ENCODE measurements at places on chromosomes 12 and 14. TPM values are rescaled to one million over a fixed set of nuclear protein-coding genes. Genes with fewer than 3 reads are reported as not detected.

CFAP54 gene
- 1.2 TPM for total RNA-seq

- H3K4me1 ChIP-seq = no peaks in the 10 kb centered on the region
- no peaks in the 10 kb centered on the region for H3K27me3 ChIP-seq
- H3K36me3 ChIP-seq = no peaks in the 10 kb centered on the region
- no peak overlapping the region for H3K27ac ChIP-seq
Measured at GRCh38 chr12:77218278-77218677, 152.9 kb upstream of the E2F7 start.

GRCh38 chr14:69530095-69530494, 44.6 kb downstream of the CCDC177 start:
- H3K4me3 ChIP-seq = no peak overlapping the region
- no peaks in the 10 kb centered on the region for H3K27me3 ChIP-seq
- no peak for DNase-seq
- no peaks in the 10 kb centered on the region for H3K4me1 ChIP-seq
- H3K36me3 ChIP-seq = no peaks in the 10 kb centered on the region

- peaks cover 3% of the 10 kb centered on the region for H3K36me3 ChIP-seq
- H3K27ac ChIP-seq = no peak overlapping the region
- no peak overlapping the region for H3K4me3 ChIP-seq
- peaks cover 62% of the 10 kb centered on the region for H3K4me1 ChIP-seq
Measured at GRCh38 chr12:56682323-56682722, 5.8 kb downstream of the PTGES3 start.

HNF1A gene
- total RNA-seq = not detected

PIWIL1 gene
- not detected for total RNA-seq

GLT8D2 gene
- total RNA-seq = 0.48 TPM

DNA sequence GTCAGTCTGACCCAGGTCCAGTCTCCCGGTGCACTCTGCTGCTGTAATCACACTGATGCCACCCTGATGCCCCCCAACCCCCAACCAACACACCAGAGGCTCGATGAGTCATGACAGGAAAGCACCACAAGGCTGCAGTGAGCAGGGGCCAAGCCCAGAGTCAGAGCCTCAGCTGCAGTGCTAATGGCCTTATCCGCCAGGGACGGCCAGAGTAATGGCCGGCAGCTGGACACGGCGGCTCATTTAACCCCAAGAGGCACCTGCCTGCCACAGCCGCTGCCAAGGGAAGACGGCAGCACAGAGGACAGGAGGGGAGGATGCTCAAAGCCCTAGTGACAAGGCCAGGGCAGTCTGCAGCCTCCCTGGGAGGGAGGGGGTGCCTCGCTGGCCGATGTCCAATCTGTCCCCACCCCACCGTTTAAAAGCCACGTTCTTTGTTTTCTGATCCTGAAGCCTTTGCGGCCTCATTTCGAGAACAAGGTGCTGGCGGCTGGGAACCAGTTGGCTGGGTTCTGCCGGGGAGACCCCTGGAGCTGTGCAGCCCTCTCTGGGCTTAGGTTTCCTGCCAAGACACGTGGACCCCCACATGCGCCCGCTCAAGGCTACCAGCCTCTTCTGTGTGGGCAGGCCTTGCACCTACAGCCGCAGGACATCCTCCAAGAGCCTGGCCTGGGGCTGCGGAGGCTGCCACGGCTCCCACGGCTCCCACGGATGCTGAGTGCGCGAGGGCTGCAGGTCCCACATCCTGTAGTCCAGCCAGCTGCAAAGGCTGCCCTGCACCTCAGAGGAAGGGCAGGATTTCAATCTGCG, 13.1 kb downstream of the CCDC85C start:
- H3K36me3 ChIP-seq = no peaks in the 10 kb centered on the region
- no peak overlapping the region for H3K4me3 ChIP-seq
- no peaks in the 10 kb centered on the region for H3K27me3 ChIP-seq
- no peak overlapping the region for H3K27ac ChIP-seq
- peaks cover 14% of the 10 kb centered on the region for H3K4me1 ChIP-seq

DNA sequence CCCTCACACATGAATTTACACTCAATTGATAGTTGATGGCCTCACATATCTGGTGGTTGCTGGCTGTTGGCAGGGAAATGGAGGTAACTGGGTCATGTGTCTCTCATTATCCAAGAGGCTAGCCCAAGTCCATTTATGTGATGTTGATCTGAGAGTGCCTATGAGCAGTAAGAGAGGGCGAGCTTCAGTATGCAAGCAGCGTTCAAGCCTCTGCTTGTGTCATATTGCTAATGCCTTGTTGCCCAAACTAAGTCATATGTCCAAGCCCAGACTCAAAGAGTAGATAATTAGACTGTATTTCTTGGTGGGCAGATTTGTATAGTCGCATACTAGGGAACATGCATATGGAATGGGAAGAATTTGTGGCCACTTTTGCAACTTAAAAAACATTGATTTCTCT, 83.8 kb upstream of the DACT1 start:
- H3K27ac ChIP-seq = no peak overlapping the region
- no peaks in the 10 kb centered on the region for H3K36me3 ChIP-seq
- DNase-seq = no peak
- H3K4me1 ChIP-seq = no peaks in the 10 kb centered on the region
- H3K4me3 ChIP-seq = no peak overlapping the region
- no peaks in the 10 kb centered on the region for H3K27me3 ChIP-seq

GRCh38 chr14:92352158-92352985, 29.4 kb downstream of the SLC24A4 start:
- H3K4me3 ChIP-seq = no peak overlapping the region
- H3K36me3 ChIP-seq = no peaks in the 10 kb centered on the region
- H3K4me1 ChIP-seq = no peaks in the 10 kb centered on the region
- H3K27ac ChIP-seq = no peak overlapping the region

DNA sequence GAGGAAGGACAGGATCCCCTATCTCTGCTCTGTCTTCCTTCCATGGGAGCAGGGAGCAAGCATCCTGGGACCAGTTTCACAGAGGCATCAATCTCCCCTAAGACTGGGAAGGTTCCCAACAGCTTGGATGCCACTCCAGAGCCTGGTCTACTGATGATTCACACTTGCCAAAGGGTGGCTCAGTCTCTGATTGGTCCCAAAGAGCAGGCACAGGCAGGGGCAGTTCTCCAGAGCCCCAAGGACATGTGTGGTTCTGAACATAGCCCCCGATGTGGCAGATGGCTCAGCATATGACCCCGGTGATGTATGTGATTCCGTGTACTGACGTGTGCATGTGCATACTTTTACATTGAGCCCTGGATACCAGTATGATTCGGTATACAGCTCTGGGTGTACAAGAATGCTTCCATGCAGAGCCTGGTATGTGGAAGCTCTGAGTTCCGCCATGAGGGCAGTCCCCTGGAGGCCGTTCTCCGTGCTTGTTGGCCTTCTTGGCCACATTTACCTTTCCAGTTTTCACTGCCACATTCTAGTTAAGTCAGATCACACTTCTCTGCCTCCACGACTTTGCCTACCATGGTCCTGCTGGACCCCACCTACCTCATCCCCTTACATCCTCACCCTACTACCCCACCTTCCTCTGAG, 21.2 kb downstream of the ITGA7 start:
- H3K4me3 ChIP-seq = no peak overlapping the region
- DNase-seq = no peak
- H3K27ac ChIP-seq = no peak overlapping the region
- H3K27me3 ChIP-seq = peaks cover 2% of the 10 kb centered on the region
- H3K36me3 ChIP-seq = no peaks in the 10 kb centered on the region

DNA sequence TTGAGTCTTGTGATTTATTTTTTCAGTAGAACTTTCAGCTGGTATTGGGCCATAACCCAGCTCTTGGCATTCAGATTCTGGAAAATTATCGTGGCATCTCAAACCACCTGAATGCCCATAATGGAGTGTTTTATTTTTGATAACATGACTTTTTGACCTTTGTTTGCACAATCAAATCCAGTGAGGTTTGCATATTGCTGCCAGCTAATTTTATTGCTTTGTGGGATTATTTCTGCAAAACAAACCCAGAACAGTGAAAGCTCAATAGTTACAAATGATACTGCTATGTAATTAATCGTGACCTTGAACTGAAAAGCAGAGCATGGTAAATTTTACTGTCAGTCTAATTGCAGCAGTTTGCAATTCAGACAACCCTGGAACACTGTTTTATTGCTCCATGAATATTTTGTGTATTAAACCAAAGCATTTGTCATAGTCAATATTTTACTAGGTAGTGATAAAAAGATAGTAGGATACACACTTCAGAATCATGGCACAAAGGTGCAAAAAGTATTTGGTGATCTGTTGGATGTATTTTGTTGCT, 255.2 kb upstream of the NAV3 start:
- no peak for DNase-seq
- H3K4me3 ChIP-seq = no peak overlapping the region
- no peaks in the 10 kb centered on the region for H3K4me1 ChIP-seq
- no peak overlapping the region for H3K27ac ChIP-seq
- H3K36me3 ChIP-seq = no peaks in the 10 kb centered on the region
- H3K27me3 ChIP-seq = no peaks in the 10 kb centered on the region

DNA sequence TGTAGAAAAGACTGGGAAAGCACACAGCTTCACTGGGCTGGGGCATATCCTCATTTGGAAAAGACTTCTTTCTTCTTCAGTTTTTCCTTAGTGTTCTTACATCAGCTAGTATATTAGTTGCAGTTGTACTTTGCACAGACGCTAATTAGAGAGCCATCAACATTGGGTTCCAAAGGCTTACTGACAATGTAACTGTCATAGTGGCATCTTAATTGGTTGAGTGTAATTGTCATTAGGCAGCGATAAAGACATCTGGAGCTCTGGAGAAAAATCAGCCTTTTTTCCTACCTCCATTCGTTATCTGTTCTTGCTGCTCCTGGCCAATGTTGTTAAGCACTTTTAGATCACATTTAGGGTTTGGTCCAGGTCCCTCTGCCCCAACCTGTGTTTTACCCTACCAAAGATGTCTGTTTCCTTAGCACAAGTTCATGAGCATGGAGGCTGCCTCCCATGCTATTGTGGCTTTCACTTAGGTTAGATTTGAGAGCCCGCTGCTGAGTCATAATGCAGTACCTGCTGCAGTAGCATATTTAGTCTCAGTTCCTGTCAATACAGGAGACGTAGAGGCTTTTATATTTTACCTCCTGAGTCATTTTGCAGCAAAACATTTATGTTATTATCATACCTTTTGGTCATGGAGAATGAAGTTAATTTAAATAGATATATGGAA, 49.2 kb downstream of the FBXW8 start:
- H3K4me1 ChIP-seq = peaks cover 11% of the 10 kb centered on the region
- H3K4me3 ChIP-seq = no peak overlapping the region
- H3K27me3 ChIP-seq = no peaks in the 10 kb centered on the region
- H3K27ac ChIP-seq = no peak overlapping the region

GRCh38 chr12:80316222-80316621, 127.8 kb upstream of the PTPRQ start:
- no peak overlapping the region for H3K4me3 ChIP-seq
- peaks cover 2% of the 10 kb centered on the region for H3K27me3 ChIP-seq
- no peaks in the 10 kb centered on the region for H3K4me1 ChIP-seq
- no peak for DNase-seq
- H3K36me3 ChIP-seq = no peaks in the 10 kb centered on the region

TCP11L2 gene
- 71.1 TPM for total RNA-seq

DNA sequence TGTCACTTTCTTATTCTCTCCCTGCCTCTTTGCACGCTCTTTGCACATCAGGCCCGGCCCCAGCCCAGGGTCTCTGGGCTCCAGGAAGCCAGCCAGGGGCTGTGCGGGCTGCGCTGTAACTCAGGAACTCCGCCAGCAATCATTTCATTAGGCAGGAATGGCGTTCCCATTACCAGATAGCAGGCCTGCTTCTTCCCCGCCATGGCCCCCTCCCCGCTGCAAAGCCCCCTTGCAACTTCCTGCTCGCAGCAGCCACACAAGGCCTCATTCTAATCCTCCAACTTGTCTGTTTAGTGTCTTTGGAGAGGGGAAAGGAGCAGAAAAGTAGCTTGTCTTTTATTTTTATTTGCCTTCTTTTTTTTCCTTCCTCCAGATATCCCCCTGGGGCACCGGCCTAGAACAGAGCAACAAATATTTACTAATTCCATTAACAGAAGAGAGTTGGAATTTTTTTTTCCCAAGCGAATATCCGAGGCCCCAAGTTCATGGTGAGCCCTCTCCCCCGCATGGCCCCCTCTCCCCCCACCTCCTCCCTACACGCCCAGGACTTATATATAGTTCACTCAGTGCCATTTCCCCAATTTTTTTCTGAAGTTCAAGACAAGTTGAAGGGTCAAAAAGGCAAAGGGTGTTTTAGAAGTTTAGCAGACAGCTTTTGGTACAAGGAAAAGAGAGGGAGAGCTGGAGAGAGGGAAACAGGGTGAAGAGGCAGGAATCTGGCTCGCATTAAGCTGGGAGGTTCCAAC, 329.4 kb upstream of the TBX3 start:
- H3K36me3 ChIP-seq = no peaks in the 10 kb centered on the region
- no peak for DNase-seq
- no peaks in the 10 kb centered on the region for H3K4me1 ChIP-seq

DNA sequence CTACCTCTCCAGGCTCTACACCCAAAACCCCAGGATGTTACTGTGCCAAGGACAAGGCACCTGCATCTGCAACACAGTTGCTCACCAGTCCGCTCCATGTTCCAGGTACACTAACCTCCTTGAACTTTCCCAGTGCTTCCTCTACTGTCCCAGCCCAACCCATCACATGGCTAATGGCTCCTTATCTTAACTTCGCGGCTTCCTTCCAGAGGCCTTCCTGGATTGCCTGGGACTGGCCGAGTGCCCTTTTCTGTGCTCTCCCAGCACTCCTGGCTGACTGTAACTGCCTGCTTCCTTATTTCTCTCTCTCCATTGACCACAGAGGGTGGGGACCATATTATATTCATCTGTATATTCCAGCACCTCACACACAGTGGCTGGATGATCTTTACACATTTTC, 20.9 kb downstream of the POMT2 start:
- no peaks in the 10 kb centered on the region for H3K4me1 ChIP-seq
- H3K4me3 ChIP-seq = no peak overlapping the region
- H3K27me3 ChIP-seq = no peaks in the 10 kb centered on the region
- no peak overlapping the region for H3K27ac ChIP-seq

DNA sequence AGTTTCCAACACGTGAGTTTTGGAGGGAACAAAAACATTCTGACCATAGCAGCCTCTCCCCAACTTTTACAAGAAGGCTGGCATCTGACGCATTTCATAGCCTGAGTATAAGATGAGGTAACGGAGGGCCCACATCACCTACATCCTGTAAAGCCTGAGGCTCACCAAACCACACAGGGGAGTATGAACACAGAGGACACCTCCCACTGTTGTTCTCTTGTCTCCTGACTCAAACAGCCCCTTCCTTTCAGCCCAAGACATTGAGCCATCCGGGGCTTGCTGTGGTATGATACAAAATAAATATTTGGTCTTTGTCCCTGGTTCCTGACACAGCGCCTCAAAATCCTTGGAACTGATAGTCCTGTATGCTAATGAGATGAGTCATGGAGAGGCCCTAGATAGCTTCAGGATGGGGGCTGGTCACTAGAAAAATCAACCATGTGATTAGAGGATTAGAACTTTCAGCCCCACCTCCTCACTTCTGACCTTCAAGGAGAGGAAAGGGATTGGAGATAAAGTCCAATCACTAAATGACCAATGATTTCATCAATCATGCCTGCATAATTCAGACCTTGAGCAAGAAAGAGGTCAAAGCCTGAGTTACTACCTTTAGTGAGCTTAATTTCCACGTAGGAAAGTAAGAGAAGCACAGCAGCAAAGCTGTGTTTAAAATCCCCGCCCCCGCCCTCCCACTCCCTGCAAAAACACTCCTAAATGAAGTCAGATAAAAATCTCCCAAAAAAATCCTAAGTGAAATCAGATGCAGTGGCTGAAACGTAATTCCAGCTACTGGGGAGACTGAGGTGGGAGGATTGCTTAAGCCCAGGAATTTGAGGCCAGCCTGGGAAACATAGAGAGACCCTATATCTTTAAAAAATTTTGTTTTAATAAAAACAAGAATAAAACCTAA, 236.4 kb downstream of the PCNX1 start:
- H3K27ac ChIP-seq = peak overlapping the region; percentile 57
- H3K27me3 ChIP-seq = no peaks in the 10 kb centered on the region
- peak; percentile 66 for DNase-seq
- no peaks in the 10 kb centered on the region for H3K36me3 ChIP-seq
